NCI-H187 treated with DMSO at 0.1 percent for 48 hours (cell line): ENCODE measurements at places on chromosomes 3 and 15.

- DNase-seq, result no peak
Measured at GRCh38 chr3:150081084-150081483, 110.4 kb upstream of the PFN2 start.

DNA sequence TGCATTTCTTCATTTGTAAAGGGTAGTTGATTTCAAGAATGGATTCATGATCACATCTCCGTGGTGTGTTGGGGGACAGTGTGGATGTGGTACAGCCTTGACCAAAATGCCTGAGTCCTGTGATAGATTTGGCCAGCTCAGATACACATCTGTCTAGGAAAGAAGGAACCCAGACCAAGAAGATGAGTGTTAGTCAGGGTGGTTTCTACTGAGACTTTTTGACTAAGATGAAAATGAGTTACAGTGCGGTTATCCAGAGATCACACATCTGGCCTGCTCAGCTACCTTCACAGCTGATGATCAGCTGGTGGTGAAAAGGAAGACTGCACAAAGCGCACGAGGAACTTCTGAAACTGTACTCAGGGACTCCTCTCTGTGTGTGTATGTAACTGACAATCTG, 68.0 kb downstream of the FNDC3B start:
- no peak for DNase-seq

GRCh38 chr3:66800941-66801545, 197.1 kb upstream of the KBTBD8 start:
- DNase-seq, result no peak

GRCh38 chr3:27559835-27560234, 75.7 kb upstream of the SLC4A7 start:
- DNase-seq, result no peak

DNA sequence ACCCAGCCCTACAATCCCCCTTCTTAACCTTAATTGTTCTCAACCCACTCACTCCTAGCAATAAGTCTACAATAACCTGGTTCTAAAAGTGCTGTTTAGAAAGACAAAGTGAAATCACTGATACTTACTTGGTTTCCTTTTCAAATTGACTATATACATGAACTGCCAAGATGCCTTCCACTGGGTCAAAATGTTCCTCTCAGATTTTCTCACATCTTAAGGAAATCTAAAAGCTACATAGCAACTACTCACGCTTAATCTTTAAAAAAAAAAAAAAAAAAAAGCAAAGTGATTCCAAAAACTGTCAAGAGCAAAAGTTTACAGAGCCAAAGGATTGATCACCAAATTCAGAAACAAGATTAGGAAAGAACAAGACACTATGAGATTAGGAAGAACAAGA, 68.7 kb upstream of the MAP4 start:
- DNase-seq, result no peak

DNA sequence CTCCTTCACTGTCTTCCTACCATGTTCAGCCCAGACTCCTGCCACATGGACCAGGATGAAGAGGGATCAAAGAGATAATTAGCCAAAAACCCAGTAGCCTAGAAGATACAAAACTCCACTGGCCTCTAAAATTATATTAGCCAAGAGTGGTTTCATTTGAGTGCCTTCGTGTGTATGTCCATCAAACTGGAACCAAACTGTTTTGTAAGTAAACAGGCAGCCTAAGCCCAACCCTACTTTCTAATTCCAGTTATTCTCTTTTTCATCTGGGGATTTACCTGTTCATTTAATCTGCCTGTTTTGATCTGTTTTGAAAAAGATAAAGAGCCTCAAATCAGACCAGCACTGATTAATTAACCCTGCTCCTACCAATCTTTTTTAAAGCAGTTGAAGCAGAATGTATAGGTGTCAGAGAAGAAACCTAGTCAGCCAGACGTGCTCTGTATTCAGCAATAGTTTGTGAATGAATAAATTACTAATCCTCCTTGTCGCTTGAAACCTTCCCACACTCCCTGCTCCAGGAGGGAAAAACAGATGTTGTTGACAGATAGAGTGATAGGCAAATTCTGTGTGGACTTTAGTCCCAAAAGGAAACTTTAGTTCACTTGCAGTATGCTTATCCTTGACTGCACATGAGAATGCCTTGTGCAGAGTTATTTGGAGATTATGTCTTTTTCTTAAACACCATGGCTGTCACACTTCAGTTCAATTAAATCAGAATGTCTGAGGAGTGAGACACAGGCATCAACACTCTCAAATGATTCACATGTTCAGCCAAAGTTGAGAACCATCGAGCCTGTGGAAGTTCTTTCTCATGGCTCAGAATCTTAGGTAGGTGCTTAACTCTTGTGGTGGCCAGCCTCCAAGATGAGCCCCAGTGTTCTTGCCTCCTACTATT, 55.5 kb upstream of the ZBED2 start:
- no peak for DNase-seq

- no peak for DNase-seq
Measured at GRCh38 chr3:42256135-42256819, 9.7 kb downstream of the CCK start.

GRCh38 chr3:52892625-52893311, 4.6 kb downstream of the STIMATE start:
- no peak for DNase-seq
